ENCODE measurements at places on chromosomes 1 and 21.

DNA sequence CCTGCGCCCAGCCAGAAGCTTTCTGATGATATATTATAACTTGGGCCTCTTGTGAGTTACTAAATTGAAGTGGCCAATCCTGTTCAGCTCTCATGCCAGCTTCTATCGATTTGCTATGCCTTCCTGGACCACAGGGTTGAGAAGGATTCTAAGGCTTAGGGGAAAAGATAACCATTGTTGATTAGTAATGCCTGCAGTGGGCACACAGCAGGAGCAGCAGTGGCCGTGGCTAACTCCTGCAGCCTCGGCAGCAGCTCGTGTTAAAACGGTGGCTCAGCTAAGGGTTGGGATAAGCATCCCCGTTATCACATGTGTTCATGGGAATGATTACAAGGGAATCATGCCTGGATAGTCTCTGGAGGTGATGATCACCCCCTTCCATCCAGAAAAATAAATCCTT, 20.5 kb upstream of the KCNE2 start:
- DNase-seq = no peak

GRCh38 chr1:159342761-159343425, 40.8 kb downstream of the FCER1A start:
- no peak for DNase-seq

GRCh38 chr1:203142124-203142523, 14.6 kb downstream of the ADORA1 start:
- DNase-seq = no peak

DNA sequence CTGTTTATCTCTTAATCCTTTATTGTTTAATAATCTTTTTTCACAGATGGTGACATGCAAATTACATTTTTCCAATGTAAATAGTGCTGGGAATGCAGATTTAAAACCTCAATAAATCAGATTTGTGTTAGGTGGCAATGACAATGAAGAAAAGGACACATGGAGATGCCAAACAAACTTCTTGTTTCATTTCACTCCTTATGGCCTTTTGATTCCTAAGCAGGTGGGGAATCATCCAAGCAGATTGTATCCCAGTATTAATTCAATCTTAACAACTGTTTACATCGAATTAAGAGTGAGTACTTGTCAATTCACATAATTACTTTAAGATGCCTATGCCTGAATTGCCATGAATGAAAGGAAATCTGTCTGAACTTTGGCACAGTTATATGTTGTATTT, 98.9 kb upstream of the RGS18 start:
- DNase-seq = no peak

GRCh38 chr1:201859424-201859823, 29.3 kb upstream of the SHISA4 start:
- no peak for DNase-seq

DNA sequence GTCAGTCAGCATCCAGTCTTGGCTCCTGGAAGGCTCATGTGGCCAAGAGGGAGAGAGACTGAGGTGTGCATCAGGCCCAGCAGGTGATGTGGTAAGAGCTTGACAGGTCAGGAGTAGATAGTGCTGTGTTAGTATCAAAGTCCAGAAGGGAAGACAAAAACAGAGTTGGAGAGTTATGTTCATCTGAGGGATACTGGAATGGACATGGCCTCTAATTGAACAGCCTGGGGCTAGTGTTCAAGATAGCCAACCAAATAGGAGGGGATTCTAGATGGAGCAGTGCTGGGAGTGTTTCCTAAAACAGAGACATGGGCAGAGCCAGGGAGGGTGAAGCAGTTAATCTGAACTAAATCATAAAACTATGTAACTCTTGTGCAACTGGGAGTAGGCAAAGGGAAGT, 120.7 kb upstream of the MARK1 start:
- DNase-seq = no peak

GRCh38 chr1:218521414-218522169, 176.5 kb downstream of the TGFB2 start:
- no peak for DNase-seq

- no peak for DNase-seq
Measured at GRCh38 chr1:24709791-24710441, 35.3 kb upstream of the CLIC4 start.

DNA sequence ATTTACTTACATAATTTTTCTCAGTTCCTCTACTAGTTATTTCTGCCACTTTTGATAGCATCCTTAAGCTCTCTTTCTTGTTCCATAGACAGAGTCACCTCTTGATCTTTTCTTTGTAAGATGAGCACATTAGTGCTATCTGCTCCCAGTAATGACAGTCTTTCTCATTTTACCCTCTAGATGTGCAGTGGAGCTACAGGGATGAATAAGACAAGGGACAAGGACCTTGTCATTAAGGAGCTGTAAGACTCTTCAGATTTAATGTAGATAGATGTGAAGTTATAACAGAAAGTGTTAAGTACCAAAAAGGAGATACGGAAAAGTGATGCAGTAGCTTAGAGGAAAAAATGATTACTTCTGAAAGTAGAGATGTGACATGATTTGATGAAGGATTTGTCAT, 20.4 kb downstream of the SCP2 start:
- DNase-seq = peak; percentile 86

DNA sequence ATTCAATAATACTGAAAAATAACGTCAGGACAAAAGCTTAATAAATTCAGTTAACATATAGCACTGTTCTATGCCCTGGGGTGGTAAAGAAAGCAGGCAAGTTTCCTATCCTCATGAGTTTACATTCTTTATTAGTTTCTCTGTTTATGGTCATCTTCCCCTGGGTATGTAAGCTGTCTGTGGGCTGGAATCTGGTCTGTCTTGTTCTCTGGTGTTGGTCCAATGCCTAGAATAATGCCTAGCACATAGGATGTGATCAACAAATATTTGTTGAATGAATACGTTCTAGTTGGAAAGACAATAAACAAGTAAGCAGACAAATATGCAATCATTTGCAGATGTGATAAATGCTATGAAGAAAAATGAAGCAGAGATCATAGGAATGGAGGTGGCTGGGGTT, 7.2 kb upstream of the IGSF3 start:
- DNase-seq = no peak

- no peak for DNase-seq
Measured at GRCh38 chr1:24735509-24736375, 9.5 kb upstream of the CLIC4 start.

- no peak for DNase-seq
Measured at GRCh38 chr1:203362720-203363025, 11.8 kb upstream of the FMOD start.

- DNase-seq = no peak
Measured at GRCh38 chr1:6308449-6308848, 47.6 kb upstream of the GPR153 start.

All from NCI-H2227 treated with DMSO at 0.1 percent for 48 hours (cell line).